ENCODE measurements at places on chromosomes 1 and 21.

DNA sequence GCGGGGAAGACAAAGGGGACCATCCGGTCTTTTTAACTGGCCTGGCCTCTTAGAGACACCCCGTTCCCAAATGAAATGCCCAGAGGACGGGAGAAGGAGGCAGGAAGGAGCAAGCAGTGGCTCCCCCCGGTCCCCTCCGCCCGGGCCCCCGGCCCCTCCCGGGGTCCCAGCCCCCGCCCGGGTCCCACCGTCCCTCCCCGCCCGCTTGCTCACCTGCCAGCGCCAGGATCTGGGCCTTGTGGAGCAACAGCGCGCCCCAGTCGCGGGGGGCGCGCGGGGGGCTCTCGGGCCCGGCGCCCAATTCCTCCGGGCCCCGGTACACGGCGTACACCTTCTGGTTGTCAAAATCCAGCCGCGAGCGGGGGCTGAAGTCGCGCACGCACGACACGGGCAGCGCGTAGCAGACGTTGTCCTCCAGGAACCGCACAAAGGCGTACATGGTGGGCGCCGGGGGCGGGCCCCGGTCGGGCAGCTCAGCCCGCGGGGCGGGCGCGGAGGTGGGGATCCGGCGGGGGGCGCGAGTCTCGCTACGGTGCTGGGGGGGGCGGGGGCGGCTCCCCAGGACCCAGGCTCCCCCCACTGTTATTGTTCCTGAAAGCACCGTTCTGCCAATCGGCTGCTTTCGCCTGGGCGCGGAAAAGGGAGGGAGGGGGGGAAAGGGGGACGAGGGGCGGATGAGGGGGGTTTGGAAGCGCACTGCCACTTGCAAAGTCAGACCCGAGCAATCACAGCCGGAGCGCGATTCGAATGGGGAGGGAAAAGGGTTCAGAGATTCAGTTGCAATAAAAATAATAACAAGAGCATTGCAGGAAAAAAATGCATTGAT lies at the start of gene BEND5:
Gene BEND5, minus strand, starts transcription at position 499 of the 826 bp plus-strand sequence. Its CDS starts 60 bp downstream, at position 439.
- no peak for DNase-seq

DNA sequence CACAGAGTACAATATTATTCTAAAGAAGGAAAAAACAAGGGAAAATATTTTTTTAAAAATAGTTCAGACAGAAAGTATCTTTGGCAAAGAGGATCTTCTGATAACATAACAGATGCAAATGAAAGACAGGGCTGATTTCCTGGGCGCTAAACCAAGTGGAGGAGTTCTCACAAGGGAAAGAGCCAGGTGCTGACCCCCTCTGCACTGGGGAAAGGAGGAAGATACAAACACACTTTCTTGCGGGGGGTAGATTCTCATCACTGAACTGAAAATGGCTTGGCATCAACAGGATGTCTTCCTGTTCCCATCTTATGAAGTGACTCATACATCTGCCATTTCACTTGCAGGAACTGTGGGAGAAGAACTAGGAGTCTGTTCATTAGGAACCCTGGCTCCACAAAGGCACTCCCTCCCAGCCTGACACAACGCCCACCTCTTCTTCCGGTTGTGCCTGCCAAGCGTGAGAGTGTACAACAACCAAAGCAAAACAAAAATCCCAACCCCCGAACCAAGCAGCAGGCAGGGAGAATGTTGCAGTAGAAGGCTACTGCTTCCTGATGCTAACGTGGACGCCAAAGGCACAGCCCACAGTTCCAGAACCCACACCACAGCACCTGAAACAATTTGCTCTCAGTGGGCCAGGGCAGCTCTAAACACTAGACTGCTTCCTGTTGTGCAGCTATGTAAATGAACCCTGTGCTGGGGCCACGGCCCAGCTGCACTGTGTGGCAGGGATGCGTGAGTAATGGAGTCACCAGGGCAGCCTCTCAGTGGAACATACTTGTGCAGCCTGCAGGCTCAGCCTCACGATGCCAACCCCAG lies 51.0 kb downstream of the GADD45A start:
- peak; percentile 71 for DNase-seq

- no peak for DNase-seq
These were observed 5.2 kb upstream of the PLA2G2D start for GRCh38 chr1:20124456-20125057.

GRCh38 chr1:224783006-224783651 lies 146.3 kb upstream of the DNAH14 start:
- DNase-seq, result peak; percentile 24

DNA sequence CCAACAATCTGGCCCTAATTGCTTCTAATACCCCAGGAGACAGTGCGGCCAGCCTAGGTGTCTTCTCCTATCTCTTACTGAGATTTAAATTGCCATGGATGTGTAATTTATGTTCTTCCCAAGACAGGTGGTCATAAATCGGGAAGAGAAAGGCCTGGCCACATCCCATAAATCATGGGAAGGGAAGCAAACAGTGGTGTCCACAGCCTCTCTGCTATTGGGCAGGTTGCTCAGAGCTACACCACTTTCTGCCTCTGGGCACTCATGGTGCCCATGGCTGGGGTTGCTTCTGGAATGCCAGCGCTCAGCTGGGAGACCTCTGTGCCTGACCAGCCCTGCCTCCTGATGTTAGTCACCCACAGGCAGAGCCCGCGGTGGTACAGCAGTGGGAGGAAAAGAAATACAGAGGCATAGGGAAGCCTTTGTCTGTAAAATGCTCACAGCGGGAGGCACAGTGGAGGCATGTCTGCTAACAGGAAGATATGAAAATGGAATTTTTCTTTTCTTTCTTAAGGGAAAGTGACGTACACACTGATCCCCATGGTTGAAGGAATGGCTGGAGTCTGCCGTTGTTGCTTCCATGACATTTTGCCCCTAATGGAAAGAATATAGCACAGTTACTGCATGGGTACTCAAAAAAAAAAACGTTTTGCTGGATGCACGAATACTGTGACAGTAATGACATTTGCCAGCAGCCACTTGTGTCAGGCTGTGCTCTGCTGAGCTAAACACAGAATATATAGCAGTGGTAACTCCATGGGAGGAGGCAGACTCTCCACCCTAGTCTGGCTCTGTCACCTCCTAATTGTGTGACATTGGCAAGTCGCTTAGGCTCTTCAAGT lies 21.9 kb downstream of the MTARC1 start:
- no peak for DNase-seq

DNA sequence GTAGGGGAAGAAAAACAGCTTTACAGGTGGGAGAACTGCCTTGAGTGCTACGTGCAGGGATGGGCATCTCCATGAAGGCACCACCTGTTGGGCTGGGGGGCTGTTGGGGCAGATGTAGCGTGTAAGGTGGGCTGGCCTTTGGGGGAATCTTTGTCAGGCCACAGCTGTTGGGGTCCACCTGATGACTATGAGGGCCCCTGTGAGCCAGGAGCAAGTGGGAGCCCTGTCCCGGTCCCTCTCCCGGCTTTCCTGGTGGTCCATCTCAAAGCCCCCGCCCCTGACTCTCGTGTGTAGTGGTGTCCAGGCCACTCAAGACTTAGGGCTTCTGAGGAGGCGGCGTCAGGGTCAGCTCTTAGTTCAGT lies 13.5 kb downstream of the SLC37A1 start:
- DNase-seq, result no peak

DNA sequence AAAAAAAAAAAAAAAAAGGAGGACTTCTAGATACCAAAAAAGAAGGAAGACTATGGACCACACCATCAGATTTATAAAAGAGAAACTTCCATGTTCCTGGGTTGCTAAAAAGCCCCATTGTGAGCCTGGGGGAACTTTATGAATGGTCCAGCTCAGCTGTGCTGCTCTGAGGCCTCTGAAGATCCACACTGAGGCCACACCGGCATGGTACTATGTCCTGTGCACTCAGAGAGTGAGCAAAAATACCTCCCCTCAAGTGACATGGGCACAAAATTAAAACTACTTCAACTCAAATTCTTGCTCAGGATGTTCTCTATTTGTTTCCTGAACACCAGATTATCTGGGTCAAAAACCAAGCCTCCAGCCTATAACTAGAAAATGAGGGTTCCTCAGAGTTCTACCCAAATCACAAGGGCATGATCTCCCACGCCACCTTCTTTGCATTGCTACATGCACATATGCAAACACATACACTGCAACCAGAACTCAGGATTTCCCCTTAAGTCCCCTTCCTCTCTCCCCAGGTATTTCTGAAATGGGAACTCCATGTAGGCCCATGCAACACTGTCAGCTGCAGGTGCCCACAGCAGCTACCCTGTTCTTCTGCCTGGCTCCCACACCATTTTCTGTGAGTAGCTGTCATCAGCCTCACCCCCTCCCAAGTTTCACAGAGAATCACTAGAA lies 94.4 kb downstream of the SH3GLB1 start:
- peak; percentile 28 for DNase-seq

DNA sequence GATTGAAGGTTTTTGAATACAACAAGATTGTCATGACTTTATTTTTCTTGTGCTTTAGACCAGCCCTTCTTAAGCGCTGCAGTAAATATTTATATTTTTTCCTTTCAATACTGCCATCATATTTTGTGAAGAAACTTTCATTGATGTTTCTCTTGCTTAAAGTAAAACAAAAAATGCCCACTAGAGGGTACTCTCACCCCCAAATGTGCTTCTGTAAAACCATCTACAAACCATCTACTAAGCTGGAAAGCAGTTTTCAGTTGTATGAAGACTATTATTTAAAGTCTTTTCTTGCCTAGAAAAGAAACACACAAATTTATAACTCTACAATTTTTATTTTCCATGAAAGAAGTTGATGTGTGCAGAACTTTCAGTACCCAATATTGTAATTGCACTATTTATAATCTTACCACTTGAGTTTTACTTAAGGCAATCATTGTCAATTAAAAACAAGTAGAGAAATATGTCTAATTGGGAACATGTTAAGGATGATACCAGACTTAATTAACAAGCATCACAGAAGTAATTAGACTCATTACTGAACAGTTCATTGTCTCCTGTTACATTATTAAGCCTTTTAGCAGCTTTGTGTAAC lies 10.7 kb downstream of the LEPR start:
- peak; percentile 34 for DNase-seq

GRCh38 chr1:99229122-99229521 lies 35.2 kb upstream of the PLPPR4 start:
- no peak for DNase-seq

DNA sequence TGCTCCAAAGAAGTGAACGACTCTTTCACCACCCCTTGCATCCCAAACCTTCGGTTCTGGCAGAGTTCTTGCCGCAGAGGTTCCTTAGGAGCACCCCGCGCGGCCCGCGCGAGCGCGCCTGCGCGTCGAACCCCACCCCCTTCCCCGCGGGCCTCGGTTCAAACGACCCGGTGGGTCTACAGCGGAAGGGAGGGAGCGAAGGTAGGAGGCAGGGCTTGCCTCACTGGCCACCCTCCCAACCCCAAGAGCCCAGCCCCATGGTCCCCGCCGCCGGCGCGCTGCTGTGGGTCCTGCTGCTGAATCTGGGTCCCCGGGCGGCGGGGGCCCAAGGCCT lies at the start of gene C1orf56:
Gene C1orf56, plus strand, starts transcription at position 161 of the 334 bp plus-strand sequence. Its CDS starts 97 bp downstream, at position 258.
- peak; percentile 23 for DNase-seq

Data from suppressor macrophage (primary cell).